ENCODE measurements at places on chromosomes 2 and 18.

GRCh38 chr2:143968860-143969259, 551.1 kb downstream of the ZEB2 start:
- no peak for DNase-seq

GRCh38 chr2:229330952-229331351, 59.9 kb upstream of the PID1 start:
- DNase-seq: no peak

DNA sequence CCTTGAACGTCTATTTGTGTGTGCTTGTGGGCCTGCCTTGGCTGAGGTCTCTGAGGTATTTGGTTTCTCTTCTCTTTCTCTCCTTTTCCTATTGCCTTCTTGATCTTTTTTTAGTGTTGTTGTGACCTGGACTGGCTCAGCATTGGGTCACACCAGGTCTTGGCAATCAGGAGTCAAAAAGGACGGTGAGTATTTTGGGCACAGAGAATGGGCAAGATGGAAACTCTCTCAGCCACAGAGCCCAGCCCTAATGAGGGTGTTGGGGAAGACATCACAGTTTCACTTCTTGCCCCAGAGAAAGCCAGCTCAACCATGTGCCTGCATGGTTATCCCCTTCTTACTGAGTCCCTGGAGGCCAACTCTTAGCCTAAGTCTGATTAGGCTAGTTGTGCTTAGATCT, 13.7 kb upstream of the INO80C start:
- no peak for DNase-seq

- DNase-seq: no peak
These were observed 75.6 kb upstream of the APCDD1 start for GRCh38 chr18:10378688-10379420.

GRCh38 chr2:36489281-36489680, 108.7 kb downstream of the FEZ2 start:
- no peak for DNase-seq

DNA sequence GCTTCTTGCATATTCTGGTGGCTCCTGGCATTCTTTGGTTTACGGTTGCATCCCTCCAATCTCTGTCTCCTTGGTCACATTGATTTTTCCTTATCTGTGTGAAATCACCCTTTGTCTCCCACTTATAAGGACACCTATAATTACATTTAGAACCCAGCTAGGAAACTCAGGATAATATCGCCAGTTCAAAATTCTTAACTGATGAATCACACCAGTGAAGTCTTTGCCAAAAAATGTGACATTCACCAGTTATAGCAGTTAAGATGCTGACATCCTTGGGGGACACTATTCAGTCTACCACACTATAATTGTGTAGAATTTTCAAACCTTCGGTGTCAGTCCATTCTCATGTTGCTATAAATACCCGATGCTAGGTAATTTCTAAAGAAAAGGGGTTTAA, 320.2 kb downstream of the TMX3 start:
- DNase-seq: no peak

DNA sequence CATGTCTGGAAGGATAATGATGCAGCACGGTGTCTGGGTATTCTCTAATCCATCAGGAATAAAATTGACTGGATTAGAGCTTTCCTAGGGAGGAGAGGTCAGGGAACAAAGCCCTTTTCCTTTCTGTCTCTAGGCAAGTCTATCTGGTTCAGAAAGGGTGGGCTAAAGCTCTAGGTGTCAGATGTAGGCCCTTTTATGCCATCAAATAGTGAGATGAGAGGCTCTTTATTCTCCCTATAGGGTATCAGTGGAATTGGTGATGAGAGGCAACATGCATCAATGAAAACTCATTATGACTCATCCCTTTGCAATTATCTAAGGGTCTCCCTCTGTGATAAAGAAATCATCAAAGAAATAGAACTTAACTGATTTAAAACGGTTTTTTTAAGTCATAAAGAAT, 328.0 kb upstream of the CRIM1 start:
- DNase-seq: no peak

- no peak for DNase-seq
These were observed 777 bp upstream of the RAB17 start for GRCh38 chr2:237591141-237591881.

DNA sequence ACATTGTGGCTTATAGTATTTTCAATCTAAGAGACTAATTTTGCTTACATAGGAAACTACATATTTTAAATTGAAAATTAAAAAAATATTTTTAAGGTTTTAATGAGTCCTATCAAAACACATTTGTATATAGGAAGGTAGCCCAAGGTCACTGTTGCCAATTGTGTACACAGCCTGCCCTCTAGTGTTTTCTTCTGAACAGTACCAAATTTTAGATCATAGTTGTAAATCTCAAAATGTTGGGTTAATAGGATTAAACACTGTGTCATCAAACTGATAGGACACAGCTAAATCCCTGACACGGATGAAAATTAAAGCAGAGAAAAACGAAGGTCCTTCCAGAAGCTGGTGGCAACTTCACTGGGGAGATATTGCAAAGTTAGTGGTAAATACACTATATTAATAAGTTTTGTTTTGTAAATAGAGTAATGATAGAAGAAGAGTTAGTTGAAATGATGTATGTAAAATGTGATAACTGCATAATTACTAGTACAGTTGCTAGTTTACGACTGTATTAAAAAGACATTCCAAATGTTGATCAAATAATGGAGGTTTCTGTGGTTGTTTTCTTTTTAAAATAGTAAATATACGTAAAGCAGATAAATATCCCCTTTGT, 19.7 kb downstream of the CLUL1 start:
- DNase-seq: peak; percentile 68

DNA sequence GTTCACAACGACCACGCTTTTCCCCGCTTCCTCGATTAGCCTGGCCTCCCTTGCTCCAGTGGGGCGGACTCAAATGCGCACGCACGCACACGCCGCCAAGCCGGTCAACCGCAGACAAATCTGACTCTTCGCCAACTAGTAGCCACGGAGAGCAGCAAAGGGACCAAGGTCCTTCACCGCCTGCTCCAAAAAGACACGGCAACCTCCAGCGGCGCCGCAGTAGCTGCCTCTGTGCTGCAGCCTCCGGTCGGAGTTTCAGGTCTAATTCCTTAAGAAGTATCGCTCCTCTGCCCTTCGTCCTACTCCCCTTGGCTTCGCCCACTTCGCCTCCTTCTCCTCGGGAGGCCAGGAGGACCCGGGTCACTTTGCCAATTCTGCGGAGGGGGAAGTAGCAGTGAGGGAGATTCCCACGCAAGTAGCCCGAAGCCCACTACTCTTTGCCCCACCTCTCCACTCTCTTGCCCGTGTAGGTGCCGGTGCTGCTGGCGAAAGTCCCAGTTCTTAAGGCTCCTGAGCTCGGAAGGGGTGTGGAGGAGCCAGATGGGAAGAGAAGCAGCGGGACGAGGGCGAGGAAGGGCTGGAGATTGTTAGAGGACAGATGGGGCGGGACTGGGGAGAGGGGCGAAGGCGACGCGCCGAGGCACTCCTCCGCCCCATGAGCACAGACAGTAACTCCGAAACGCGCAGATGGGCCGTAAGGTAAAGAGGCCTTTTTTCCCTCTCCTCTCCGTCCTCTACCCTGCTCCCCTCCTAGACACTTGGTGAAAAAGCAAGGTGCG, 615 bp downstream of the AKAIN1 start:
- no peak for DNase-seq

All from hematopoietic multipotent progenitor cell treated with erythropoietin and hydrocortisone succinate and interleukin-3 and kit ligand, for 17 days (in vitro differentiated cells).